ENCODE measurements at places on chromosomes 6 and 20. TPM values are rescaled to one million over a fixed set of nuclear protein-coding genes. Genes with fewer than 3 reads are reported as not detected.

DNA sequence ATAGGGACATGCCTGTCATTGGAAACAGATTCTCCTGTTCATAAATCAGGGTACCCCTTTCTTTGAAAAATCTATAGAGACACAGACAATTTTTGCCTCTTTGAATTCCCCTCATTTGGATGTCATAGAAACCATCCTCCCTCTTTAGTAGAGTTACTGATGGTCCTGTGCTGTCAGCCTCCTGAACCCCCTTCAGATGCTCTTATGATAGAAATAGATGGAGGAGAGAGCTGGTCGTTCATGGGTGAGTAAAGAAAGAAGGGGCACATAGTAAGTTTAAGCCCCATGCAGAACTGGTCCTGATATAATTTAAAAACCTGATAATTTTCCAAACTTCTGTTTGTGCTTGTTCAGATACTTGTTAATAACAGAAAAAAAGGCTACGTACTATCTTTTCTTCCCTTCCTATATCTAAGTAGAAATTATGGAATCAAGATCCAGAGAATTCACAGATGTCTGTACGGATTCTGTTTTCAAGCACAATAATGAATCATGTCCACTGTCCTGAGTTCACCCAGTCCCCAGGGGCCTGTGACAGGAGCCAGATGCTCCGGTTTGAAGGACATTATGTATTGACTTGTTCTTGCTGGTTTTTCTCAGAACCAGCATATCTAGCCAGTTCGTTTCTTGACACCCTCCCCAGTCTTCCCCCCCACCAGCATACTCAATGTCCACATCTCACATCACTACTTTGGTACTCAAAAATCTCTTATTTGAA, 78.1 kb downstream of the NCOA7 start:
- peaks cover 27% of the 10 kb centered on the region for H3K4me1 ChIP-seq
- DNase-seq: no peak
- H3K4me3 ChIP-seq: no peak overlapping the region

GRCh38 chr6:34568341-34569201, 12.4 kb upstream of the SPDEF start:
- H3K27ac ChIP-seq: no peak overlapping the region
- H3K36me3 ChIP-seq: no peaks in the 10 kb centered on the region
- H3K27me3 ChIP-seq: no peaks in the 10 kb centered on the region
- DNase-seq: no peak
- H3K4me3 ChIP-seq: no peak overlapping the region
- H3K4me1 ChIP-seq: no peaks in the 10 kb centered on the region

DNA sequence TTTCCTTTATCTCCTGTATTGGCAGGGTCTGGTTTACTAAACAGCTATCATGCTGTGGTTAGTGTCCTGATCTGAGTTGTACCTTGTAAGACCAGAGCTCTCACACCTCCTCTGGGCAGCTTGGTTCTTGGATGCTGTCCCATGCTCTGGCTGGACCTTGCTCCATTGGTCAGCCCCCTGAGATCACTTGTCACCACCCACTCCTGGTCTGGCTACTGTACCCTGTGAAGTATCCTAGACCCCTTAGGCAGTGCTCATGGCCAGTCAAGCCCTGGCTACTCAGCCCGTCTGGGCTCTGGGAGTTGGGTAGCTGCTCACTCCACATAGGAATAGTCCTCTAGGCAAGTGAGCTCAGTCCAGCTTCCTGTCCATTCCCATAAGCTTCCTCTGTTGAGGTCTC, 31.1 kb downstream of the ADGRF4 start:
- no peak overlapping the region for H3K4me3 ChIP-seq
- no peaks in the 10 kb centered on the region for H3K36me3 ChIP-seq
- no peak overlapping the region for H3K27ac ChIP-seq

DNA sequence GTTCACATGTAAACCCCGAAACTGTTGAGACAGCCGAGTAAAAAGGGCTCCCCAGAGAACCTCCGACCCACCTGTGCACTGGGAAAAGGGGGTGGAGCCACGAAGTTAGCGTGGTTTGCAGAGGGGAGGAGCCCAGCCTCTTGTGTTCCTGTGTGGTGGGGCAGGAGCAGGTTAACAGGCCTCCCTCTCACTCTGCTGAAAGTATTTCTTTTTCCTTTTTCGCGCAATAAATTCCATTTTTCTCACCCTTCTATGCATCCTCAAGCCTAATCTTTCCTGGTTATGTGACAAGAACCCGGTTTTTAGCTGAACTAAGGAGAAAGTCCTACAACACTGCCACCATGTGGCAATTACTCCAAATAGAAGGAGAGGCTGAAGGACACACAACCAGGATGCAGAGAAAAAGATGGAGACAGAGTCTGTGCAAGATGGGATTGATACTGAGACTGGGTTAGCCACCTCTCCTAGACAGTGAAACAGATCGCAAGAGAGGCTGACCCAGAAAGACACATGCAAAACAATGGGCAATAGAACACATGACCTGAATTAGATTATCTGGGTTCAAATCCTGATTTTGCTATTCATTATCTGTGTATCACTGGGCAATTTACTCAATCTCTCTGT, 168.7 kb upstream of the PRSS16 start:
- no peaks in the 10 kb centered on the region for H3K36me3 ChIP-seq
- peaks cover 4% of the 10 kb centered on the region for H3K4me1 ChIP-seq
- no peaks in the 10 kb centered on the region for H3K27me3 ChIP-seq
- no peak for DNase-seq

- no peak for DNase-seq
- H3K36me3 ChIP-seq: no peaks in the 10 kb centered on the region
- H3K27ac ChIP-seq: no peak overlapping the region
- H3K4me1 ChIP-seq: no peaks in the 10 kb centered on the region
Observed at GRCh38 chr6:130810307-130811030, 16.7 kb upstream of the SMLR1 start.

DNA sequence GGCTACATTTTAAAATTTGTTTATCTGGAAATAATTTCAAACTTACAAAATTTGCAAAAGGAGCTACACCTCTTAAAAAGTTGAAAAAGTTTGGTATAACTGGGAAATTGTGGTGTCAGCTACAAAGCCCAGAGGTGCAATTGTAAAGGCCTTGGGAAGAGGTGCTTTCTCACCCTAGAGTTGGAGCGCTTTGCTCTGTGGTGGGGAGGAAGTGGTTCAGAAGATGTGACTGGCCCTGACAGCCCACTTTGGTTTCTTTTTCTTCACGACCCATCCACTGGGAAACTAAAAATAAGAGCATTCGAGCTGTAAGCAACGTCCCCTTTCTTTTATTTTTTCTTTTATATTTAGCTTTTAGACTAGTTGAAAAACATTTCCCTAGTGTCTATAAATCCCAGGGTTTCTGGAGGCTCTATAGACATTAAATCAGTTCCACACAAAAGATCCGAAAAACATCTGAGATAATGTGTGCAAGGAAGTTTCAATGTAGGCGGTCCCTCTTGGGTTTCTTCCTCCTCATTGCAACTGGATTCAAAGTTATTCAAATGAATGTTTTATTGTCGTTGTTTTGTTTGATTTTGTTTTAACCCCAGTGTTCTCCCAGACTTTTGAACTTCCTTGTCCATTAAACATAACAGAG, 397.8 kb downstream of the KIF16B start:
- no peaks in the 10 kb centered on the region for H3K4me1 ChIP-seq
- no peaks in the 10 kb centered on the region for H3K27me3 ChIP-seq
- H3K4me3 ChIP-seq: no peak overlapping the region
- DNase-seq: no peak
- no peaks in the 10 kb centered on the region for H3K36me3 ChIP-seq
- no peak overlapping the region for H3K27ac ChIP-seq

GRCh38 chr6:15284743-15285142, 38.9 kb downstream of the JARID2 start:
- no peak overlapping the region for H3K27ac ChIP-seq
- no peaks in the 10 kb centered on the region for H3K36me3 ChIP-seq
- H3K4me3 ChIP-seq: no peak overlapping the region

DNA sequence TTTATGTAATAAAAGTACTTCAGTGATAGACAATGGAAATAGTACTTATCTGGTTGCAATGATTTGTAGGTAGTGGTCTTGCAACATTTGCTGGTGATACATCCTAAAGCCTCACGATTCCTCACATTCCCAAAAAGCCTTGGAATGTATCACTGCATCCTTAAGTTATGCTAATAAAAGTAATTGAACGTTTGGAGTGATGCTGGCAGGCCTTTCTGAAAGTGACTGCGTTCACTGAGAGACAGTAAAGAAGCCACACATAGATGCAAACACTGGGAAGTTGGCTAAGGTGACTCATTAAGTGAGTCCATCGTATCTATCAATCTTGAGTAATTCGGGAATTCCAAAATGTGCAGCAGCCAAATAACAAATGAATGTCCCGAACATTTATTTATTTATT, 444.1 kb upstream of the SOX4 start:
- H3K4me1 ChIP-seq: peaks cover 8% of the 10 kb centered on the region
- no peak overlapping the region for H3K27ac ChIP-seq
- DNase-seq: no peak
- H3K4me3 ChIP-seq: no peak overlapping the region

- no peak overlapping the region for H3K4me3 ChIP-seq
- H3K36me3 ChIP-seq: no peaks in the 10 kb centered on the region
Observed at GRCh38 chr20:56945057-56945456, 316.0 kb downstream of the TFAP2C start.

Gene AGER
- 8.1 TPM for total RNA-seq

Gene C4A
- total RNA-seq: 31.4 TPM

All from vagina (tissue), 2 donors.